ENCODE measurements at places on chromosomes 1 and 21. TPM values are rescaled to one million over a fixed set of nuclear protein-coding genes. Genes with fewer than 3 reads are reported as not detected.

DNA sequence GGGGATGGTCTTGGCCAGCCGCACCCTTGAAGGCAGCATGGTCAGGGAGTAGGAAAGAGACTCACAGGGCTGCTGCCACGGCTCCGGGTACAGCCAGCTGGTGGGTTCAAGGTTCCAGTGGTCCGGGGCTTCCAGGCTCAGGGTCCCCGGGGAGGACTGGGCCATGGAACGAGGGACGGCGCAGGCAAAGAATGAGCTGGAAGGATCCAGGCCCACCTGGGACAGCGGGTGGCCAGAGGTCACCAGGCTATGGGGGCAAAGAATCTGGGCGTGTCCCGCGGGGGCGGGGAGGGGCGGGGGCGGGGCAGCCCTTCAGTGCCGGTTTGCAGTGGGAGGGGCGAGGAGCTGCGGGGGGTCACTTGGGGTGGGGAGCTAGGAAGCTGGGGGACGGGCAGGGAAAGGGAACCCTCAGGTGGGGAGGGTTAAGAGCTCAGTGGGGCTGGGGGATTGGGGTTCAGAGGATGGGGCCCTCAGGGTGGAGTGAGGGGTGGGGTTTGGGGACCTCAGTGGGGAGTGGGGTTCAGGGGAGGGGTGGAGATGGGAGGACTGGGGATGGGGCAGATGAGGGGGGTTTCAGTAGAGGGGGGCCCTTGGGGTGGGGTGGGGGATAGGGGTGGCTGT, at the start of gene DNMT3L:
Gene DNMT3L (minus strand): TSS at position 223 of the 621 bp plus-strand sequence. CDS start 638 bp downstream, outside the sequence.
- no peak within 1 kb of the TSS for H3K4me3 ChIP-seq
- no peaks in the 10 kb centered on the region for H3K36me3 ChIP-seq
- DNase-seq, result no peak
- H3K27ac ChIP-seq, result no peak within 1 kb of the TSS
- no peaks in the 10 kb centered on the region for H3K27me3 ChIP-seq

DNA sequence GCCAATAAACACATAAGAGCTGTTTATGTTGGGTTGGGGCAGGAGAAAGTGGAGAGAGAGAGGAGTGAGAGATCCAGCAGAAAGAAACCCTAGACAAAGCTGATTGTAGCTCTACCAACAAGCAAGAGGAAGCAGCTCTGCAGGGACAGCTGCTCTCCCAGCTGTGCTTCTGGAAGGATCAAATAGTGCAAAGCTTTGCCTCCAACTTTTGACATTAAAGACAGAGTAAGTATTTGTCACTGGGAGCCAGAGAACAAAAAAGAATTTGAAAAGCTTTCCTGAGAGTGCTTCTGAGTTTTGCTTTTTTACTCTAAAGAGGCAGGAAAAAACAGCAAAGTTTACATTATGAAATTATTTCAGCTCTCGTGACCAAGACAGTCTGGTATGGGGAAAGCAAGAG, 28.5 kb upstream of the C1orf198 start:
- no peaks in the 10 kb centered on the region for H3K4me1 ChIP-seq
- DNase-seq, result no peak
- H3K4me3 ChIP-seq, result no peak overlapping the region

The ZBTB8A gene
- 0.41 TPM for total RNA-seq

GRCh38 chr1:94667818-94668217, 126.3 kb upstream of the F3 start:
- no peaks in the 10 kb centered on the region for H3K4me1 ChIP-seq
- H3K27me3 ChIP-seq, result peaks cover 4% of the 10 kb centered on the region
- H3K36me3 ChIP-seq, result no peaks in the 10 kb centered on the region

DNA sequence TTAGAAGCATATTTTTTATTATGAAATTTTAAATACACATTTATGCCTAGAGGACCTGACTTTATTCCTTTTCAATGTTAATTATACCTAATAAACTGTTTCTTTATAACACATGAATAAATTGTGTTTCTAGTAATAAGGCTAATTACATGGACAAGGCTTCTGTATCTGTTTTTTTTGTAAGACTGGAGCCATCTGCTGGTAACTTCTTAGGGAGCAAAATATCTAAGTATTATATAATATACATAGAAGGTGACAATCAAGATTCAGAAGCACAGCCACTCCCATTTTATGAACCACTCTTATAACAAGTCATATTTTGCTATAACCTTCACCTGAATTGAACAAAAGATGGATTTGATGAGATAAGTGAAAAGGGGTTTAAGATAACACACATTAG, 84.2 kb downstream of the LBR start:
- H3K36me3 ChIP-seq, result no peaks in the 10 kb centered on the region
- no peak for DNase-seq
- peaks cover 35% of the 10 kb centered on the region for H3K27me3 ChIP-seq
- no peak overlapping the region for H3K4me3 ChIP-seq
- no peak overlapping the region for H3K27ac ChIP-seq

The EFNA3 gene
- total RNA-seq, result 3.0 TPM

DNA sequence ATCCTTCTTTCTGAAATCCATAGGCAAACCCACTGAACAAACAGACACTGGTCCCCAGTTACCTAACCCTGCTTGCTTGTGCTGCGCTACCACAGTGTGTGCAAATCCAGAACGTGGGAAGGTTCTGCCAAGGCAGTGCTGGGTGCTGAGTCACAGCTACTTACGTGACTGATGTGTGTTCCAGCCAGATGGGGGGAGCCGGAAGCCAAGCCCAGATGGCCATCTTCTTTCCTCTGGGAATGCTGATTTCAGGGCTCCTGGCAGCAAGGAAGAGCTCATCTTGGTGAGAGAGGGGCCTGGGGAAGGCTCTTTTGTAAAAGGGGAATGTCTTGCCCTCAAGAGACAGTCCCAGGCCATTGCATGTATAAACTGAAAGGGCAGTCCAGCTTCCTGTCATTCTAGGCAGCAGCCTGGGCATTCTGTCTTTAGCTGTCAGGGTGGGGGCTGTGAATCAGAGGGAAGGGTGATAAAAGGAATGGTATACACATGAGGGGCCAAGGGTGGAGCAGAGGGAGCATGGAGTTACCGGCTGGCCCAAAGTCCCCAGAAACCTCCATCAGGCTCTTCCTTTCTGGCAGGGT, 54.1 kb downstream of the CD46 start:
- DNase-seq, result no peak
- H3K27ac ChIP-seq, result no peak overlapping the region
- H3K4me3 ChIP-seq, result no peak overlapping the region
- peaks cover 40% of the 10 kb centered on the region for H3K4me1 ChIP-seq
- H3K27me3 ChIP-seq, result no peaks in the 10 kb centered on the region

DNA sequence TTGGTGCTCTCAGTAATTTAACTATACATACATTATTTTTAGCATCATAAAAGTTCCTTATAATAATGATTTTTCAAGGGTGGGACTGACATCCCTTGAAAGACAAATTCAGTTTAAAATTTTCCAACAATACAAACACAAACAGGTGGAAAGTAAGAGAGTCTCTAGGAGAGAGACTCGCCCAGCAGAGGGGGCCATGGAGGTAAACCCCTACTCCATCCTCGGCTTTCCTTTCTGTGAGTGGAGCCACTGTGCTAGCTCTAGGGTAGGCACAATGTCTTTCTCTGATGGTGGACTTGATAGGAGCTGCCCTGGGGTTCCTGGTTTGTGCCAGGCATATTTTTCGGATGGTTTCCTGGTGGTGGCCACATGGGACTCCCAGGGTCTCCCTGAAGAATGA, 8.3 kb downstream of the CSMD2 start:
- H3K4me3 ChIP-seq, result no peak overlapping the region
- peaks cover 18% of the 10 kb centered on the region for H3K27me3 ChIP-seq
- no peak for DNase-seq
- no peaks in the 10 kb centered on the region for H3K4me1 ChIP-seq

The RCSD1 gene
- 81.9 TPM for total RNA-seq

DNA sequence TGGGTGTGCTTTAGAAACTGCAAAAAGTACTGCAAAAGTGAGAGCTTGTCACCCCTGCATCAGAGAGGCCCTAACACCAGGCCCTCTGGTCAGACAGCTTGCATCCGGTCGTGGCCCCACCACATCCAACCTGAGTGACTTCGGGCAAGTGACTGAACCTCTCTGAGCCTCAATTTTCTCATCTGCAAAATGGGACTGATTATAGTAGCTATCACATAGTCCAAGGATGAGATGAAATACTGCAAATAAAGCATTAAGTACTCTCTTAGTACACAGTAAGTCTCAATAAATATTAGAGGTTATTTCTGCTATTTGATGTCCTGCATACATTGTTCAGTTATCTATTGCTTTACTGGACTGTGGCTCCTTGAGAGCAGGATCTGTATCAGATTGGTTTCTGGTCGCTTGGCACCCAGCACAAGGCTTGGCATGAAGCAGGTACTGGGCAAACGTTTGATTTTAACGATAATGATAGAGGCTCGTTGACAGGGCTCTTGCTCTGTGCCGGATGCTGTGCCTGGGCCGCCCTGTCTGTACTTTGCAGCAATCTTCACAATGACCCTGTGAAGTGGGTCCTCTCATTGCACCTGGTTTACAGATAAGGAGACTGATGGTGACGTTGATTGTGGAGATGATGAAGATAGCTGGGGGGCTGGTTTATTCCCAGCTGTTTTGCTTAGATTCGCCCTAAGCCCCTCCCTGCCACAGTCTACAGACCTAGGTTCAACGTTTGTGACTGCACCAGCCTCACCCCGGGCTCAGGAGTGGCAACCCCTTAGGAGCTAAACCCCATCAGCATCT, 43.6 kb downstream of the RAP1GAP start:
- no peaks in the 10 kb centered on the region for H3K36me3 ChIP-seq
- no peaks in the 10 kb centered on the region for H3K4me1 ChIP-seq
- H3K4me3 ChIP-seq, result no peak overlapping the region

- peaks cover 18% of the 10 kb centered on the region for H3K36me3 ChIP-seq
- no peak overlapping the region for H3K4me3 ChIP-seq
- H3K27ac ChIP-seq, result no peak overlapping the region
These were observed 26.4 kb downstream of the CAPN2 start for GRCh38 chr1:223738465-223739365.

The KRTAP19-8 gene
- total RNA-seq, result not detected

DNA sequence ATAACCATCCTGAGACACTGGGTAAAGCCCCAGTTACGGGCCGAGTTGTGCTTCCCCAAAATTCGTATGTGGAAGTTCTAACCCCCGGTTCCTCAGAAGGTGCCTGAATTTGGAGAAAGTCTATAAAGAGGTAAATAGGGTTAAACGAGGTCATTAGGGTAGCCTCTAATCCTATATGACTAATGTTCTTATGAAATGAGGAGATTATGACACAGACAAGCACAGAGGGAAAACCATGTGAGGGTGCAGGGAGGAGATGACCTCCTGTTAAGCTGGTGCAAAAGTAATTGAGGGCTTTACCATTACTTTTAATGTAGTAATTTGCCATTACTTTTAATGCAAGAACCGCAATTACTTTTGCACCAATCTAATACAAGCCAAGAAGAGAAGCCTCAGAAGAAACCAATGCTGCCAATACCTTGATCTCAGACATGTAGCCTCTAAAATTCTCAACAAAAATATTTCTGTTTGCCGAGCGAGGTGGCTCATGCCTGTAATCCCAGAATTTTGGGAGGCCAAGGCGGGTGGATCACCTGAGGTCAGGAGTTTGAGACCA, 260.8 kb downstream of the GPATCH2 start:
- H3K36me3 ChIP-seq, result no peaks in the 10 kb centered on the region
- H3K27me3 ChIP-seq, result no peaks in the 10 kb centered on the region
- no peaks in the 10 kb centered on the region for H3K4me1 ChIP-seq
- DNase-seq, result no peak
- no peak overlapping the region for H3K4me3 ChIP-seq

- H3K4me1 ChIP-seq, result peaks cover 50% of the 10 kb centered on the region
- H3K27me3 ChIP-seq, result no peaks in the 10 kb centered on the region
- H3K4me3 ChIP-seq, result no peak overlapping the region
- DNase-seq, result no peak
- peaks cover 8% of the 10 kb centered on the region for H3K36me3 ChIP-seq
These were observed 15.5 kb upstream of the GFI1 start for GRCh38 chr1:92502247-92502646.

DNA sequence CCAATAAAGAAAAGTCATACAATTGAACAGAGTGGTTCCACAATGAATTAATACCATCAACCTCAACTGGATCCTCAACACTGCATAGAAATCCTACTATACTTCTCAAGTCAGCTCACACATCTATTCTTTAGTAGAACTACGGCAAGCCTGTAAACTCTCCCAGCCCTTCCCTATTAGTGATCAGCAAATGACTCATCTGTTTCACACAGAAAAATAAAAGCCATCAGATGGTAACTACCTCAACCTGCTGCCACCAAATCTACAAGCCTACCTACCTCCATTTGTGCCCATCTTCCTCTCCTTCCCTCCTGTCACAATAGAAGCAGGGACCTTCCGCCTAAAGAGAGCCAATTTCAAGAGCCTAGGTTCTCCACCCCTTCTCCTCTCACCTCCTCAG, 63.6 kb downstream of the DMAP1 start:
- no peak for DNase-seq
- no peaks in the 10 kb centered on the region for H3K27me3 ChIP-seq
- H3K4me3 ChIP-seq, result no peak overlapping the region
- H3K4me1 ChIP-seq, result peaks cover 9% of the 10 kb centered on the region
- peaks cover 3% of the 10 kb centered on the region for H3K36me3 ChIP-seq

- H3K4me1 ChIP-seq, result peaks cover 7% of the 10 kb centered on the region
- H3K4me3 ChIP-seq, result no peak overlapping the region
- H3K36me3 ChIP-seq, result no peaks in the 10 kb centered on the region
- peaks cover 20% of the 10 kb centered on the region for H3K27me3 ChIP-seq
These were observed 9.7 kb downstream of the SERINC2 start for GRCh38 chr1:31422505-31423319.

DNA sequence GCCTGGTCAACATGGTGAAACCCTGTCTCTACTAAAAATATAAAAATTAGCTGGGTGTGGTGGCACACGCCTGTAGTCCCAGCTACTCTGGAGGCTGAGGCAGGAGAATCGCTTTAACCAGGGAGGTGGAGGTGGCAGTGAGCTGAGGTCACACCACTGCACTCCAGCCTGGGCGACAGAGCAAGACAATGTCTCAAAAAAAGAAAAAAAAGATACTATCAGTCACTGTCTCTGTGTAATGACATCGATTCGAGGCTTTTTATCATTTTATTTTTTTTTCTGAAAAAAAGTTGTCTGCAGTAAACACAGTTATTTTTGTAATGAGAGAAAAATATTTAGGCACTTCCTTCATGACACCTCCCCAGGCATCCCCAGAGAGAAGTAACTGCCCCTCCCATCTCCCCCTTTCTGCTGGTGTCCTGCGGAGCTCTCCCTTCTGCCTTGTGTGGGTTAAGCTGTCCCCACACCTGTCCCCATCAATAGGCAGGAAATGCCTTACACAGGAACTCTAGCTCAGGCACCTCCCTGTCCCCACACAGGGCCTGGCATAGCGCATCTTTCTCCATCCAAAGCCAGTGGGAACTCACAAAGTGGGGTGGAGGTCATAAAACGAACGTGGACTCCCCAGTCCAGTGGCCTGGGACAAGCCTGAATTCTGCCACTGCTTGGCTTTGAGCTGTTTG, 132.0 kb downstream of the SYF2 start:
- H3K27ac ChIP-seq, result no peak overlapping the region
- H3K4me1 ChIP-seq, result peaks cover 80% of the 10 kb centered on the region
- DNase-seq, result no peak

- H3K4me1 ChIP-seq, result no peaks in the 10 kb centered on the region
- no peak for DNase-seq
- peaks cover 19% of the 10 kb centered on the region for H3K27me3 ChIP-seq
- no peaks in the 10 kb centered on the region for H3K36me3 ChIP-seq
These were observed 277.0 kb downstream of the PTPRU start for GRCh38 chr1:29513357-29513756.

Data from activated T-helper 1 cell treated with anti-CD3 and anti-CD28 coated beads, Interleukin-12 subunit alpha, Interleukin-12 subunit beta, Interleukin-2, Interleukin-4 antibody, amounts not matched to agents 30 ng/mL and 10 ng/mL and 1 ng/mL, durations not matched to agents 14 hours and 24 hours and 36 hours (primary cell).